ENCODE measurements at places on chromosomes 12 and 14.

- DNase-seq = no peak
These were observed 68.2 kb downstream of the PAPLN start for GRCh38 chr14:73305499-73305898.

- no peak for DNase-seq
These were observed 37.2 kb upstream of the TUBA1C start for GRCh38 chr12:49227713-49228112.

- DNase-seq = no peak
These were observed 70.1 kb downstream of the ZNF641 start for GRCh38 chr12:48280572-48280971.

DNA sequence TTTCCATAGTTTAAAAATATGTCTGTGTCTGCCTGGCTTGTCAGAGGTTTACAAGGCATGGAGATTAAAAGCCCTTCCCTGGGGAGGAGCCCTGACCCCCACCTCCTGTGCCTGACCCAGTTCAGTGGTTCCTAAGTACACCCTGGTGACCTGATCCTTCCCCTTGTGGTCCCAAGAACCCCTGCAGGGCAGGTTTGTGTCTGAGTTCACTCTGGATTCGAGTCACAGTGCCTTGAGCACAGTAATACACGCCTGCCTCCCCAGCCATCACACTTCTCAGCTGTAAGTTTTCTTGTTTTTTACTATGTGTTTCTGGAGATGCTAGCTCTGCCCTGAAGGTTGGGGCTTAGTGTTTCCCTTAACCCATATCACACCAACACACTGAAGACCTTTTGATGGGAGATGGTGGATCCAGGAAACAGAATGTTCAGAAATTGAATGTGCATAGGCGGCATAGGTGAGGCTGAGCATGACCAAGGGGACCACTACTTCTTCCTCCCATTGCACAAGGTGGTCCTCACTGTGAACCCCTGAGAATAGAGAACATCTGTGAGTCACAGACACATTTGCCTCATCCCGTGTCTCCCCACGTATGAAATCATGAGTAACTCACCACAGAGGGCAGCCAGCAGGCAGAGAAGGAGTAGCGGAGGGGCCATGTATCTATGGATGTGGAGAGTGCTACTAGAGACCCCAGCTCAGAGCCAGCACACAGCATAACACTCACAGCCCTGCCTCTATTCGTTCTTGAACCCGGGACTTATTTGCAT lies 962.9 kb downstream of the TMEM121 start:
- DNase-seq = no peak

GRCh38 chr12:107356937-107357295 lies 263.6 kb upstream of the CRY1 start:
- no peak for DNase-seq

DNA sequence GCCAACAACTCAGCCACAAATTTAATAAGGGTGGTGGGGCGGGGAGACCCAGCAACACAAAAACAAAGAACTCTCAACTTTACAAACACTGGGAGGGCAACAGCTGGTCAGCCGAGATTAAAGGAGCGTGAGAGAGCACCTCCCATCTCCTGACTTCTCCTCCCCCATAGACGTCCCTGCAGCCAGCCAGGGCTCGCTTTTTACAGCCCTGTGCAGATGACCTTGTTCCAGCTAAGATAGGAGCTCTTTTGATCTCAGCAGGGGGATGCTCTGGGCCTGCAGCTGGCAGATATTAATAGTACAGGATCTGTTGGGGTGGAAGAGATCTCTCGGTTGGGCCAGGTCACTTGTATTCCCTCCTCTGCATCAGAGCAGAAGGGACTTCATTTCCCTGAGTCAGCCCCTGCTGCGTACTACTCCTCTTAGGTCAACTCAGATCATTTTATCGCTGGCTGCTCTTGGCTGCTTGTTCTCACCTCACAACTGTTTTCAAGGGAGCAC lies 475.8 kb downstream of the RAD51B start:
- no peak for DNase-seq

- no peak for DNase-seq
These were observed 2.2 kb downstream of the NCKAP5L start for GRCh38 chr12:49825971-49826421.

- no peak for DNase-seq
These were observed 78.2 kb downstream of the PHLDA1 start for GRCh38 chr12:75953312-75953906.

- no peak for DNase-seq
These were observed 201.1 kb upstream of the NUDT4 start for GRCh38 chr12:93176610-93177126.
